ENCODE measurements at places on chromosomes 6 and 20.

- DNase-seq: no peak
Observed at GRCh38 chr6:14259594-14260152, 142.1 kb downstream of the CD83 start.

- DNase-seq: no peak
Observed at GRCh38 chr6:11618533-11618932, 81.0 kb downstream of the TMEM170B start.

GRCh38 chr6:71592643-71593042 is 293.7 kb upstream of the RIMS1 start:
- DNase-seq: no peak

GRCh38 chr6:10210052-10210451 is 204.8 kb downstream of the TFAP2A start:
- no peak for DNase-seq

- no peak for DNase-seq
Observed at GRCh38 chr6:38021029-38021428, 201.5 kb downstream of the ZFAND3 start.

- DNase-seq: no peak
Observed at GRCh38 chr6:65231616-65232015, 475.4 kb downstream of the EYS start.

GRCh38 chr20:3710703-3711483 is 1.5 kb downstream of the SIGLEC1 start:
- peak; percentile 18 for DNase-seq

DNA sequence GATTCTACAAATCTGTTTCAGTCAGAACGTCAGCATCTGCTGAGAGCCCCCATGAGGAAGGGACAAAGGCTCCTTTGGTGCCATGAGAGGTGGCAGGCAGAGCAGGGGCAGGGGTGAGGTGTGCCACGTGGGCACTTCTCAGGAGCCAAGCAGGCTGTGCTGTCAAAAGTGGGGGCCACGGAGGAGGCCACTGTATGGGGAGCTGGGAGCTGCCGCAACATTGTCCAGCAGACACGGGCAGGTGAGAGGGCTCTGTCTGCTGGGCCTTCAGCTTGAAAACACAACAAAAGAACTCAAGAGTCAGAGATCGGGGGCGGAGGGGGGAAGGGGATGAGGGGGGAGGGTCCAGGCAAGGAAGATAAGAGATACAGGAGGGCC is 21.6 kb upstream of the FOXP4 start:
- no peak for DNase-seq

- no peak for DNase-seq
Observed at GRCh38 chr6:1227600-1227934, 84.3 kb upstream of the FOXQ1 start.

DNA sequence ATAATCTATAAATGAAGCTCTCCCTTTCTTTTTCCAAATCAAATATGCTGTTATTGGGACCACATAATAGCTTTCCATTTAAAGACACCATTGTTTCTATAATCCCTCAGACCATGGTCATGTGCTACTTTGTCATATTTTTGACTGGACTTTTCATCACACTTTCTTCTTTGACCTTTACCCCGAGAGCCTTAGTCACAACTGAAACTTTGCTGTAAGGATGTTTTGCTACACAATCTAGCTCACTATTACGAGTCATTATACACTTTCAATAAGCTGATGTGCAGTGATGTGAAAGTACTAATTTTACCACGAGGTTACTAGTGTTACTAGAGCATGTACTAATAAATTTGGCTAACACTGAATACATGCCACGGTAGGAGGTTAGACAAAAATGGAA is 367.2 kb upstream of the RUNX2 start:
- DNase-seq: no peak

- DNase-seq: no peak
Observed at GRCh38 chr6:19842030-19842615, 5.0 kb downstream of the ID4 start.

- no peak for DNase-seq
Observed at GRCh38 chr6:4010689-4011090, 68.2 kb downstream of the FAM217A start.

DNA sequence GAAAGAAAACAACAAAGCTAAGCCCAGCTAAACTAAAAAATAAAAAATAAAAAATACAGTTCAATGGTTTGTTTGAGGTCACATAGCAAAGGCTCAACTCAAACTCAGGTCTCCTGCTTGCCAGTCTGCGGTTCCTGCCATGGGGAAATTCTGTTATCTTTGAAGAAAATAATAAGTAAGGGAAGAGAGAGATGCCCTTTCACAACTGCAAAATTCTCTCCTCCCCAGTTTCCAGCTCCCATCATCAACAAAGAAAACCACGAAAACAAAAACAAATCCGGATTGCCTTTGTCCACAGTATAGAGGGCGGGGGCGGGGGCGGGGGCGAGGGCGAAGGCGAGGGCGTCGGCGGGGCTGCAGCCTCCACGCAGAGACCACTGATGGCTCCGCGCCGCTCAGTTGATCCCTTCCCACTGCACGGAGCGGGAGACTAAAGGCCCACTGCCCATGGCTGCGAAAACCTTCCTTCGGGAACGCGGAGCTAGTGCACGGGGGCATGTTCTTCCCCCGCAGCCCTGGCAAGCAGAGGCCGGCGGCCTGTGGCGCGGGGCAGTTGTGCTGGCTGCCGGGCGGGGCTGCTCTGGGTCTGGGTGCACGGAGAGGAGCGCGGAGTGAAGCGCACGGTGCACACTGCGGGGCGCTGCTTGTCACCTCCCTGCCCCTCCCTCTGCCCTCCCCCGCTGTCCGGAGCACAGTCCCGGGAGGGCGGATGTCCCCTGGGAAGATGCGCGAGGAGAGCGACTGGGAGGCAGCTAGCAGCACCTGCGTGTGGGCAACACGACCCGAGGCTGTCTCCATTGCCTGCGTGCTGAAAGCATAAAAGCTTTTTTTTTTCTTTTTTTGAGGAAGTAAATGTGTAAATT is 54.1 kb upstream of the TPD52L1 start:
- peak; percentile 54 for DNase-seq

DNA sequence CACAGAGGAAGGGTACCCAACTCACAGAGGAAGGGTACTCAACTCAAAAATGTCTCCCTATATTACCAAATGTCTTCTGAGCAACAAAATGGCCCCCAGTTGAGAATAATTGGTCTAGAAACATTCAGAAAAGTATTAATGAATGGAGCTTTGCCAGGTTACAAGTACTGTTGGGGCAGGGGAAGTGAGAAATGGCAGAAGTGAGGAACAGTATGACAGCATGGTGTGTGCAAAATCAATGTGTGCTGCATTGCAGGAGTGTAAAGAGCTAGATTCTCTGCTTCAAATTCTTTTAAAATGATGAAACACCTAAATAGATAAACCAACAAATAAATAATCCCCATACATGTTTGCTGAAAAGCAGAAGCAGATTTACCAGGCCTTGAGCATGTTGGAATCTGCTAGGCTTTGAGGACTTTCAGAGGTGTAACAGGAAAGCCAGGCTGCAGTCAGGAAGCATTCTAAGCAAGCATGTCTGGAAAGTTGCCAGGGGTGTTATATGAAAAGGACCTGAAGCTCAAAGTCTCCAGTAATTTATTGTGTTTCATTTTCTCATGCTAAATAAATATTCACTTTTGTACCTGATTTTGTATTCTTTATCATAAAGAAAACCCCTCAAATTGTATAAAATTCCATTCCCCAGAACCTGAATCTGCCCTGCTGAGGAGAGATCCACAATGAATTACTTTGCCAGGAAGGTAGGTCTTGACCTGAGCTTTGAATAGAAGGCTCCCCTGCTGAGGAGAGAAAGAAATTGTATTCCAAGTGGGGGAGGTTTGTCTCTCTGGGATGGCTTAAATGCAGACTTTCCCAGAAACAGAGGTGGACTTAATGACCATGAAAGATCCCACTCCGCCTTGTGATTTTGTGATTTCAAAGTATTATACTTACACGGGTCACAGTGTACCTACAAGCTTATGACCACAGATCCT is 265.0 kb upstream of the MARCKS start:
- DNase-seq: peak; percentile 30

GRCh38 chr6:35152067-35152707 is 11.0 kb upstream of the TCP11 start:
- no peak for DNase-seq

GRCh38 chr20:33325350-33325749 is 42.3 kb downstream of the BPIFB1 start:
- no peak for DNase-seq

DNA sequence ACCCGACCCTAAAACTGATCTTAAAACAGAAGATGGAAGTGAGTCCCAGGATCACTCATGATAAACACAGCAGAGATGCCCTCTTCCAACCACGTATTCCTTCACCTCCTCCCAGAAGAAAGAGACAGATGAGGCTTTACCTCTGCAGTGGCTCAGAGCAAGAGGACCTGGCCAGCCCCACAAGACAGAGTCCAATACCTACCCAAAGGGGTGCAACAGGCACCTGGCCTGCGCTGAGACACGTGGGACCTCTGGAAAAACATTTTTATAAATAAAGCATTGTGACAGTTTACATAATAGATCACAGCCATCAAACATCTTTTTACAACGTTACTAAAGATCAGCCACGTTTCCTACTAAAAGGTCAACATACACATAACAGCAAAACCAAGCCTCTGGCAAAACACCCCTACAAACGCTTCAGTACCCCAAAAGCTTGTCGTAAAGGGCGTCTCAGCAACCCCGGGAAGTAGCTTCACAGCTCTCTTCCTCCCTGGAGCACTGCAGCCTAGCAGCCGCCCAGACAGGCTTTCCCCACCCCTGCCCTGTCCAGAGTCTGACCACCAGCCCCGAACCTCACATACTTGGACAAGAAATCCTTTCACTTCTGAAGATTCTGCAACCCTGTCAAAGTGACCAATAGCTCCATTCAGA is 2.9 kb downstream of the TAF4 start:
- no peak for DNase-seq

DNA sequence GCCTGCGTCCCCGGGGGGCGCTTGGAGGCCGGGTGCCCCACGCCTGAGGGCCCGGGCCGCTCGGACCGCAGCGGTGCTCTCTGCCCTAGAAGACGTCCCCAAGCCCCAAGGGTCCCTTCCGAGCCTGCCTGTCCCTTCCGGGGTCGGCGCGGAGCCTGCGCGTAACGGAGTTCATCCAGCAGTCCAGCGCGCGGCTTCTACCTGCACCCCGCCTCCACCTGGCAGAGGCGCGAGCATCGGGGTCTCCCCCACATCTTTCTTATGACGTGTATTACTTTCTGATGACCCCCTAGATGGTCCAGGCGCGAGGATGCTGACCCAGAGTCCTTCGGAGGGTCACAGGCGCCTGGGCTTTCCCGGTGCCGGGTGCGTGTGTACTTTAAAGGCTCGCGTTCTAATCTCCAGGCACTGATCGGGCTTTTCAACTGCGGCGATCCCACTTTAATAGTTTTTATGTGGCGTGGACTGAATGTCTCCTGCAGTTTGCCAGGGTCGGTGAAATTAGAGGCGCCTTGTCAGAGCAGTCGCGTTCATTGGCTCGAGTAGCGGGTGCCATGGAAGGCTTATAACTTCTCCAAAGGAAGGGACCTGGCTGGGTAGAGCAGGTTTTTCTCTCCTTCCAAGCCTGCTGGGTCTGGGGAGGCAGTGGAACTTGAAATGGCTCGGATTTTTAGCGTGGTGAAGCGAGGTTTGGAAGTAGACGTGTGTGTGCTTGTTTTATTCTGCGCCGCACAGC is 912 bp downstream of the EYA4 start:
- peak; percentile 43 for DNase-seq

- DNase-seq: no peak
Observed at GRCh38 chr6:43766964-43767461, 3.0 kb upstream of the VEGFA start.

- no peak for DNase-seq
Observed at GRCh38 chr6:136790411-136791295, 1.6 kb downstream of the MAP3K5 start.

- DNase-seq: no peak
Observed at GRCh38 chr20:36074983-36075382, 79.6 kb upstream of the EPB41L1 start.

DNA sequence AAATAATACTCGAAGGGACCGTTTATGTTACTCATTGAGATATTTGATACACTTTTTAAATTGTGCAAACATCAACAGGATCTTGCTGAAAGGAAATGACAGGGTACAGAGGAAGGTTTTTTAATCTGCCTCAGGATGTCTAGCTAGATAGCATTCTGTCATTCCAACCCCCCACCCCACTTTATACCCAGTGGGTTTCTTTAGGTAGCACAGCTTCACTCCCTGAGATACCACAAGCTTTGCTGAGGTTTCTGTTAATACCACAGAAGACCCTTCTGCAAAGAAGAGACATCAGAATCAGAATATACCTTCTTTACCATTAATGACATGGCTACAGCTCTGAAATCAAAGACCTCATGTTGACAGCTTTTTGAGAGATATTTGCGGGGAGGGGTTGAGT is 1.3 kb downstream of the PHACTR2 start:
- no peak for DNase-seq

DNA sequence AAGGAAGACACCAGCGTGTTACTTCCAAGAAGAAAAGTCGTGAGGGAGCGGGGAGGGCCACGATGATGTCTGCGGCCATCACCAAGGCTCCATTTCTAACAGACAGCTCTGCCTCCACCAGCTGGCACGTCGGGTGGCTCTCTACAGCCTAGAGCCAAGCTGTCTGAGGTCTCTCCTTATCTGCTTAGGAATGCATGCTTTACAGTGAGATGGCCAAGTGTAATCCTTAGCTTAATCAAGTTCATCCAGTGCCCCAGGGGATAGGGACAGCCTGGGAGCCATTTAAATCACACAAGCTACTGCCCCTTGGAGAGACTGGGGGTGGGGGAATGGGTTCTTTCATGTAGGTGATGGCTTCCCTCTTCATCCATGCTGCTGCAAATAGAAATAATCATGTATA is 213.8 kb upstream of the CST7 start:
- no peak for DNase-seq

DNA sequence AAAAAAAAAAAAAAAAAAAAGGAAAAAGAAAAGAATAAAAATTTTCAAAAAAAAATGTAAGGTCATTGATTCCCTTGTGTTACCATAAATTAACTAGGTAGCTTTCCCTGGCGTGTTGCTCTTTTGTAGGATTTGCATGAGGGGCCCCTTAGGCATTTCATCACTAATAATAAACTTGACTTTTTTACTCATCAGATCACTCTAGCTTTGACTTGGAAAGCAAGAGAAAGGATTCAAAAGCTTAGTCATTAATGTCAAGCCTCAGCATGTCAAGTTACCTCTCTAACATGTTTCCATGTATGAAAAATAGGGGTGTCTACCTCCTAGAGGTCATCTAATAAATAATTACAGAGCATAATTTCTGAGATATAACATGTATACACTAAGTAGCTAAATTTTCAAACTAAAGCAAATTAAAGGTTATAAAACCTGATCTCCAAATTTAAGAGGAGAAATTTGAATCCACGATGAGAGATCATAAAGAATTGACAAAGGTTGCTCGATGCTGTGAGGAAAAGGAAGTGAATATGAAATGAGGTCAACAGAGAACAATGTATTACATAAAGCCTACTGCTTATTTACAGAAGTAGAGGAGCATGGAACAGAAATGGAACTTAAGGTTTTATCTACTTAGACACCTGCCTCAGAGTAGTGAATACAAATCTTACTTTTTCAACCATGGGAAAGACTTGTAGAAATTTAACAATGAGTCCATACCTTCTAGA is 86.8 kb downstream of the ARHGAP18 start:
- DNase-seq: no peak

DNA sequence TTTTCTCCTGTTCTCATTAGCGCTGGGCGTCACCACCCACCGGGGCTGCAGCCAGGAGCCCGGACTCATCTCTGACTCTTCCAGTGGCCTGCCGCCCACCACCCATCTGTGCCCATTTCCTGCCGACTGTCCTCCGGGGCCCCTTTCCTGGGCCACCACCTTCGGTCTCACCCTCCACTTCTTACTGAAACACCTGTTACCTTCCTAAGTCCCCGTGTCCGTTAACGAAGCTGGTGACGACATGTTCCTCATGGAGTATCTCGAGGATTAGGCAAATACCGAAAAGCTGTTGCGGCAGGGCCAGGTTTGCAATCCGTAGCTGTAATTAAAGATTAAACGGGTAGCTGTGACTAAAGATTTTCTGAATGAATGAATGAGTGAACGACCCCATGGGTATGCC is 80.2 kb downstream of the SRC start:
- DNase-seq: no peak
